GM12878 (cell line): ENCODE measurements at places on chromosomes 2 and 18.

DNA sequence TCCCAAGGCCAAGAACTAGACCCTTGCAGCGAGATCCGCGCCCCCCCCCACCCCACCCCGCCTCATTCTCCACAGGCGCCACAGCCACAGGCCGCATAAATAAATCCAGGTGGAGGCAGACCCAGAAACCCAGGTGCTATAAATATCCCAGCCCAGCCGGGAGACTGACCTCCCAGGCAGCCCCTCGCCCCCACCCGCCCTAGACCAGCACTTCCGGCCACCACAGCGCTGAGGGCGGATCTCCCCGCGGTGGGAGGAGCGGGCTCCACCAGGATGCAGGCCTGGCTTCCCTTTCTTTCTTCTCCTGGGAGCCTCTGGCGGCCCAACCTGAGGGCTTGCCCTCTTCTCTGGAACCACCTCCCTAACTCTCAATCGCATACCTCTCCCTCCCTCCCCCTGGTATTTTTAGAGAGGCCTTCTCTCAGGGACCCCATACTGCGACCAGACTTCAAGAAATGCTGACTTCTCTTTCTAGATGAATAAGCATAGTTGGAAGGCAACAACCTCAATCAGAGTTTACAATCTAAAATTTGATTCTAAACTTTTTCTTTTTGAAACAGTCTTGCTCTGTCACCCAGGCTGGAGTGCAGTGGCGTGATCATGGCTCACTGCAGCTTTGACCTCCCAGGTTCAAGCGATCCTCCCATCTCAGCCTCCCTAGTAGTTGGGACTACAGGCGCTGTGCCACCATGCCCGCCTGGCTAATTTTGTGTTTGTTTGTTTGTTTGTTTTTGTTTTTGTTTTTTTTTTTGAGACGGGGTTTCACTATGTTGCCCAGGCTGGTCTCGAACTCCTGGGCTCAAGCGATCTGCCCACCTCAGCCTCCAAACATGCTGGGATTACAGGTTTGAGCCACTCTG lies 55.0 kb downstream of the PKDCC start:
- DNase-seq: no peak

DNA sequence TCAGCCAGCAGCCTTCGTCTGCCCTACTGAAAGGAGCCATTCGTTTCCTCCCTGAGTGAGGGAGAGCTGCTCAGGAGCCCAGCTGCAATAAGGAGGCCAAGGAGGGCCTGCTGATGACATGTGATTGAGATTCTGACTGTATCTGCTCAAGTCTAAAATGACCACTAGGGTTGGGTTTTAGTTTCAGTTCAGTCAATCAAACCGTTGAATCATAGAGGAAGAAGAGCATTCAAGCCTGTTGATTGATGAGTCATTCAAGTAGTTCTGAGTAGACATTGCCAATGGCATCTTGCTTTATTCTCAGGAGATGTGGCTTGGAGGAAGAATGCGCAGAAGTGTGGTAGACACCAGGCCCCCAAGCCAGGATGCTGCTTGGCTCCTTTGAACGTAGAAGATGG lies 19.9 kb upstream of the BCL2L11 start:
- peak; percentile 78 for DNase-seq

- no peak for DNase-seq
Measured at GRCh38 chr2:119996148-119996547, 16.7 kb upstream of the EPB41L5 start.

- no peak for DNase-seq
Measured at GRCh38 chr2:172230332-172230888, 127.7 kb upstream of the DLX2 start.

GRCh38 chr2:76870011-76870410 lies 652.2 kb downstream of the LRRTM4 start:
- no peak for DNase-seq

DNA sequence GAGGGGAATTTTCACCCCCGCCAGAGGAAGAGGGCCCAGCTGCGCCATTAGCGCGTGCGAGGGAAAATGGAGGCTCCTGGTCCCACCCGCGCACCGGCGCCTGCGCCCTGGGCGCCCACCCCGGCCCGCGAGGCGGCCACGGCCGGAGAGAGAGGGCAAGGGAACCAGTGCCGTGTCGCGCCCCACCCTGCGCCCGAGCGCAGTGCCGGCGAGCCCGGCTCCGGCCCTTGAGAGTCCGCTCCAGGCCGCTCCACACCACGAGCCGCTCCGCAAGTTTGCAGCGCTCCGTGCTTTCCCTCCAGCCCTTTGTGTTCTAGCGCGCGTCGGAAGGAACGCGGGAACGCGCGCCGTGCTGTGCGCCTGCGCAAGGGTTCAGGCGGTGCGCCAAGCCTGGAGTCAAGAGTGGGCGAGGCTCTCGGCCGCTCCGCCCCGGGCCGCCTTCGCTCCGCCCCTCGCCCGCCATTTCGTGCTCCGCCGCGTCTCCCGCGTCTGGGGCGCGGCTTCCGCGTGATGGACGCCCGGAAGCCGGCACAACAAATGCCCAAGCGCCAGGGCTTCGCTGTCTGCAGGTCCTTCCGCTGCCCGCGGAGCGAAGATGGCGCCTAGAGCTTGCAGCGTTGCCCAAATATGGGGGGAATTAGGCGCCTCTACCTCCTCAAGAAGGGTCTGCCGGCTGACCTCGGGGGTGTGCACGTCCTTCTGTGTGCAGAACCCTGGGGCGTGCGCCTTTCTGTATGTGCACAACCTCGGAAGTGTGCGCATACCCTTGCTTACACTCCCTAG lies 46.1 kb upstream of the PTMA start:
- DNase-seq: peak; percentile 95

- DNase-seq: no peak
Measured at GRCh38 chr2:67374949-67375348, 22.2 kb upstream of the ETAA1 start.

- DNase-seq: no peak
Measured at GRCh38 chr18:43587538-43588153, 310.4 kb upstream of the SYT4 start.

DNA sequence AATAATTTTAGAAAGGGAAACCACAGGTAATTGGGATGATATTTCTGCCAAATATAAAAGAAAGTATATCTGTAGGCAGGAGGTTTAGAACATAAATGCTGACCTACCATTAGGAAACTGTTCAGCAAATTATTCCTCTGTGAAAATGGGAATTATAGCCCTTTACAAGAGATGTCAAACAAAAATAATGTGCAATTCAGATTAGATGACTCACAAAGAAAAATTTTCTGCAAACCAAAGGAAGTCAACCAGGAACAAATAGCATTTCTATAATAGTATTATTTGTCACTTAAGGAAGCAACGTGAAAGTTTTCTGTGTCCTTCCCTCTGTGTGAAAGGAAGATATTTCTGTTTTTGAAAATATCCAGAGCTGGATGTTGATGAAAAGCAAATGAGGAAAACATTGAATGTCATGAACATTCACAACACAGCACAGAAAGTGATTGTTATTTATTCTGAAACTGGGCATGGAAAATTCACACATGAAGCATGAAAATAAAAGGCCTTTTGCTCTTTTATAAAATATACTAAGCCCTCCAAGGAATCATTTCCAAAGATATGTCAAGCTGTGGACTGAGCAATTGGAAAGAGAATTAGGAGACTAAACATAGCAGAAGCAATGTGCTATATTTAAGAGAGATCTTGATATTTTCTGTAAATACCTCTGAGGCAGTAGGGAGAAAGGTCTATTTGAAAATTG lies 57.9 kb upstream of the SPHKAP start:
- DNase-seq: no peak

- no peak for DNase-seq
Measured at GRCh38 chr18:3265564-3266033, 3.7 kb downstream of the MYL12B start.

GRCh38 chr2:215702116-215702902 lies 266.4 kb upstream of the FN1 start:
- DNase-seq: no peak

GRCh38 chr2:105786231-105787230 lies 41.8 kb downstream of the NCK2 start:
- DNase-seq: no peak

- DNase-seq: no peak
Measured at GRCh38 chr2:220499225-220499624, 871.8 kb downstream of the SLC4A3 start.

- DNase-seq: no peak
Measured at GRCh38 chr2:67633212-67633856, 236.2 kb downstream of the ETAA1 start.

DNA sequence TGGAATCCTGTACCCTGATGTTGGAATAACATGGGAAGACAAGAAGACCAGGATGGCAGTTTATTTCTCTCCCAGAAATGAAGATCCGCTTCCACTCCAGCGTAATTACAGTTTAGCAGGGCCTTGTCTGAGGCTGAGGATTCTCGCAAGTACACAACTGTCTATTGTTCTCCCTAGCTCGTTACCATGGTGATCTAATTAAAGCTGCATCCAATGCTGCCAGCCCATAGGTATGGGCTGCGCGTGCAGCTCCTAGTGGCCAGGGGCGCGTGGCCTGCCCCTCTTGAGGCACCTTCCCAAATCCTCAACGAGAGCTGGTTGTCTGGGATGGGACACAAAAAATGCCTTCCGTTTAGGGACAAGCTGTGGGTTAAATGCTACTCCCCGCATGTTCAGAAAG lies 344.9 kb downstream of the CYRIA start:
- DNase-seq: no peak

- DNase-seq: no peak
Measured at GRCh38 chr2:60051991-60052390, 501.5 kb downstream of the BCL11A start.

DNA sequence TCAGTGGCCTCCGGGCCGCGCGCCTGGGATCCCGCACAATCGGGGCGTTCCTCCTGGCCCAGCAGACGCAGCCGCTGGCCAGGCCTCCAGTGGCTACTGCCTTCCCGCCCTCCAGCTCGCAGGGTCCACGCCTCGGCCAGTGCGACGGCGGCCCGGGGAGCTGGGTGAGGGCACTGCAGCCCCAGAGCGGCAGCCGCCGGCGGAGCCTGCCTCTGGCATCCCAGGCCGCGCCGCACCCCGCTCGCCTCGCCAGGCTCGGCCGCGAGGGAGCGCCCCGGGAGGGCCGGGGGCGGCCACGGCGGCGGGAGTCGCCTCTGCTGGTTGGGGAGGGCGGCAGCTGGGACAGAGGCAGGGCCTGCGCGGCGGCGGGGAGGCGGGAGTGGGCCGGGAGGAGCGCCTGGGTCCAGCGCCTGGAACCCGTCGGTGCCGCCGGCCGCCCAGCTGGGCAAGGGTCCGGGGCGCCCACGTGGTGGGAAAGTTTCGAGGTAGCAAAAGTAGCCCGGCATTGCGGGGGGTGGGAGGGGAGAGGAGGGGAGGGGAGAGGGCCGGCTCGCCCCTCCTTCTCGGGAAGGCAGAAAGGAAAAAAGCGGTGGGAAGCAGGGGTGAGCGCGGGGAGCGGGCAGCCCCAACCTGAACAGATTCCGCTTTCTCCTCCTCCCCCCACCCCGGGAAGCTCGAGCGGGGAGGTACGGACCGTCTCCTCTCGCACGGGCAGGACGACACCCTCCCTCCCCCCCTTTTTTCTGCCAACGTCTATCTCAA lies 1.5 kb upstream of the INHBB start:
- DNase-seq: no peak

- no peak for DNase-seq
Measured at GRCh38 chr18:8175501-8176061, 433.7 kb upstream of the RAB12 start.

GRCh38 chr2:227389661-227390060 lies 1.9 kb upstream of the SCYGR1 start:
- DNase-seq: no peak

GRCh38 chr2:240575101-240575965 lies 7.0 kb downstream of the RNPEPL1 start:
- no peak for DNase-seq

GRCh38 chr2:641872-642815 lies 35.1 kb downstream of the TMEM18 start:
- DNase-seq: no peak

GRCh38 chr18:3611313-3612090 lies 161.5 kb downstream of the TGIF1 start:
- DNase-seq: no peak

DNA sequence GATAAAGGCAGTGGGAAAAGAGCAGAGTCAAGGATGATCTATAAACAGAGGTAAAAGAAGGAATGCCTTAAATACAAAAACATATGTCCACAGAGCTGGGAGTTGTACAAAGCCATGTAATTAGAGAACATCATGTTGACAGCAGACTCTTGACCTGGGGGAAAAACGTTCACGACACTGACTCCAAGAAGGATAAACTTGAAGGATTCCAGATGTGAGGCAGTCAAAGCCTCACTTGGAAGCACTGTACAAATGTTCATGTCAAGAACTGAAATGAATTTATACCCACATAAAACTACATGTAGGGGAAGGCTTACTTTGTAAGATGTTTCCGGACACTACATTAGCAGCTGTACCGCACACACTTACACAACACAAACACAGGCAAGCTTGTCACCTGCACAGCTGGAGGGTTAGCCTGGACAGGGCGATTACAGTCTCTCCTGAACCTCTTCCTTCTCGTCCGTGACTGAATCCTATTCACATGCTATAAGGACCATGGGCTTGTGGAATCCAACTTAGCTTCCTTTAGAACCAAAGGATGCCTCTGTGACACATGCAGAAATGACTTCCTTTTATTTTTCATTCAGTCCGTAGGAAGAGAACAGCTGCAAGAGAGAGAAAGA lies 88.6 kb downstream of the SH3YL1 start:
- no peak for DNase-seq

GRCh38 chr2:30217644-30218337 lies 13.5 kb upstream of the LBH start:
- peak; percentile 48 for DNase-seq

GRCh38 chr2:239775623-239776435 lies 249.3 kb downstream of the NDUFA10 start:
- no peak for DNase-seq

- DNase-seq: no peak
Measured at GRCh38 chr2:32732912-32733472, 105.1 kb downstream of the TTC27 start.

GRCh38 chr2:20235655-20236305 lies 10.8 kb upstream of the SDC1 start:
- DNase-seq: no peak

- DNase-seq: no peak
Measured at GRCh38 chr18:55250768-55251173, 291.5 kb upstream of the CCDC68 start.

- DNase-seq: no peak
Measured at GRCh38 chr2:115364093-115364492, 921.7 kb downstream of the DPP10 start.

- no peak for DNase-seq
Measured at GRCh38 chr2:189412330-189412953, 28.8 kb upstream of the WDR75 start.
